LHCN-M2 (cell line): ENCODE measurements at places on chromosomes 12 and 14.

- no peak for DNase-seq
Measured at GRCh38 chr14:70744641-70745040, 64.7 kb downstream of the MAP3K9 start.

GRCh38 chr14:30872602-30873001 is 1.8 kb upstream of the COCH start:
- DNase-seq: no peak

- DNase-seq: no peak
Measured at GRCh38 chr14:95796788-95797187, 79.8 kb upstream of the TUNAR start.

GRCh38 chr12:132575661-132576060 is 34.7 kb downstream of the LRCOL1 start:
- no peak for DNase-seq

DNA sequence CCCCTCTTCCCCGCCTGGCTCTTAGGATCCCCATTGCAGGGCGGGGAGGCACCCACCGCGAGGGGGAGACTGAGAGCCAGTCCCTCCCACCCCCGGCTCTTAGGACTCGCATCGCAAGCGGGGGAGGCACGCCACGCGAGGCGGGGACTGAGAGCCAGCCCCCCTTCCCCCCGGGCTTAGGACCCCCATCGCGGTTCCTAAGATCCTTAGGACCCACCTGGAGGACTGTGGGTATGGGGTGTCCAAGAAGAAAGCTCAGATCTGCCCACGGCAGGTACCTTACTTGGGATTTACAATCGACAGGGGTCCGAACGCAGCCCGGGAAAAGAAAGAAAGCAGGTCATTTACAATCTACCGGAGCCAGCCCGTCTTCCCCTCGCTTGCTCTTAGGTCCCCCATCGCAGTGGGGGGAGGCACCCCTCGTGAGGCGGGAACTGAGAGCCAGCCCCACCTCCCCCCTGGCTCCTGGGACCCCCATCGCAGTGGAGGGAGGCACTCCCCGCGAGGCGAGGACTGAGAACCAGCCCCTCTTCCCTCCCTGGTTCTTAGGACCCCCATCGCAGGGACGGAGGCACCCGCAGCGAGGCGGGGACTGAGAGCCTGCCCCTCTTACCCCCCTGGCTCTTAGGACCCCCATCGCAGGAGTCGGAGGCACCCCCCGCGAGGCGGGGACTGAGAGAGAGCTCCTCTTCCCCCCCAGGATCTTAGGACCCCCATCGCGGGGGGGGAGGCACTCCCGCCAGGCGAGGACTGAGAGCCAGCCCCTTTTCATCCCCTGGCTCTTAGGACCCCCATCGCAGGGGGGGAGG is 43.7 kb downstream of the DDX11 start:
- no peak for DNase-seq

DNA sequence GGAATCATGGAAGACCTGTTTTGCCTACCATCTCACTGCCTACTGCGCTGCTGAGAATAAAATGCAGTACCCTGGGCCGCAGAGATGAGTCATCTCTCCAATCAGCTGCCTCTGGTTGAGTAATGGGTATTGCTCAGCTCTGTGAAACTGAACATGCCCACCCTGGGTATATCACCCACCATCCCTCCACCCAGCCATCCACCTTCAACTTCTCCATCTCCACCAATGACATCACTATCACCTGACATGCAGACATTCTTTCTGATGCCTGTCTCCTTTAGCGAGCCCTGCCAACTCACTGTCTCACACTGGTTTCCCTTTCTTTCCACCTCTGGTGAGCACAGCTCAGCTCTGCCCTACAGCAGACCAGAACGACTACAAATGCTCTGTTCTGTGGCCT is 33.6 kb downstream of the E2F7 start:
- peak; percentile 53 for DNase-seq

- no peak for DNase-seq
Measured at GRCh38 chr14:97311411-97311810, 514.2 kb downstream of the VRK1 start.

GRCh38 chr12:68612202-68612601 is 1.5 kb downstream of the RAP1B start:
- no peak for DNase-seq

DNA sequence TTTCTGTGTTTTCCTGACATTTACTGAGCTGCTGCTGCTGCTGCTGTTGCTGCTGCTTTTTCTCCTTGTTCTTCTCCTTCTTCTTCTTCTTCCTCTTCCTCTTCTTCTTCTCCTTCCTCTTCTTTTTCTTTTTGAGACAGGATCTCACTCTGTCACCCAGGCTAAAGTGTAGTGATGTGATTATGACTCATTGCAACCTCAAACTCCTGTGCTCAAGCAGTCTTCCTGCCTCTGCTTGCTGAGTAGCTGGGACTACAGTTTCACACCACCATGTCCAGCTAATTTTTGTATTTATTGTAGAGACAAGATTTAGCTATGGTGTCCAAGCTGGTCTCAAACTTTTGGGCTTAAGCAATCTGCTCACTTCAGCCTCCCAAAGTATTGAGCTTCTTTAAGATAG is 95.8 kb downstream of the TMTC3 start:
- peak; percentile 85 for DNase-seq

DNA sequence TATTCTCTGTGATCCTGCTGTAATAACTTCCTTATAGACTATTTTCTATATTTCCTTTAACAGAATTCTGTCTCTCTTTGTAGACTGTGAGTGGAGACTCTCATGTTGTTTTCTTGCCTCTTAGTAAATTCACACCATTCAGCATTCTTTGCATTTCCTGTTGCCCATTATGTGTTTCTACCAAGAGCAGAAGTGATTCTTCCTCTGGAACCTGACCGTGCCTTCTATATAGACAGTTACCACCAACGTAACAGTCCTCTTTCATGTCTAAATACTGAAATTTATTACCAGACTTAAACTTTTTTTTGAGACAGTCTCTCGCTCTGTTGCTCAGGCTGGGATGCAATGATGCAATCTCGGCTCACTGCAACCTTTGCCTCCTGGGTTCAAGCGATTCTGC is 31.1 kb downstream of the METAP2 start:
- DNase-seq: no peak

GRCh38 chr14:101791919-101792572 is 30.5 kb downstream of the PPP2R5C start:
- DNase-seq: peak; percentile 77

DNA sequence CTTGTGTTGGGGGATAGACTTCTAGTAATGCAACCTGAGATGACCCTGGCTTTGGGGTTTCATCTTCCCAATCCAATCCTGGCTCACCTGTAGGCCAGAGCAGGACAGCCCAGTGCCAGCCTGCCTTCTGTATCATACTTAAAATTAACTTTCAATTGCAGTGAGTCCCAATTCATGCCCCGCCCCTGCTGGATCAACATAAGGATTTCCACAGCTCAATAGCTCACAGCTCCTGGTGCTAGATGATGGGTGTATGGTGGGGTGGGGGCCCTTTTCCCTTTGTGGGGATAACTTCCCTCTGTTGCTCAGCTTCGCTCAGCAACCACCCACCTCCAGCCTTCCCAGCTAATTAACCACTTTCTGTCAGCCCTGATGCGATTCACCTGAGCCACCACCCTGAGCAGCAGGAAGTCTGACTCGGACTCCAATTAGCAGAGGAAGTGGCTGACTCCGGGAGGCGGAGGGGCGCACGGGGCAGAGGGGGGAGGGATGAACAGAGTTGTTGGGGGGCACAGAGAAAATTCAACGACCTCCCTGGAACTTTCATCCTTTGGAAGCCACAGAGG is 24.3 kb upstream of the CHGA start:
- DNase-seq: no peak
